ENCODE measurements at places on chromosomes 4 and X. TPM values are rescaled to one million over a fixed set of nuclear protein-coding genes. Genes with fewer than 3 reads are reported as not detected.
A peak's percentile ranks its signal among the peaks of the same experiment; 100 is the strongest.

DNA sequence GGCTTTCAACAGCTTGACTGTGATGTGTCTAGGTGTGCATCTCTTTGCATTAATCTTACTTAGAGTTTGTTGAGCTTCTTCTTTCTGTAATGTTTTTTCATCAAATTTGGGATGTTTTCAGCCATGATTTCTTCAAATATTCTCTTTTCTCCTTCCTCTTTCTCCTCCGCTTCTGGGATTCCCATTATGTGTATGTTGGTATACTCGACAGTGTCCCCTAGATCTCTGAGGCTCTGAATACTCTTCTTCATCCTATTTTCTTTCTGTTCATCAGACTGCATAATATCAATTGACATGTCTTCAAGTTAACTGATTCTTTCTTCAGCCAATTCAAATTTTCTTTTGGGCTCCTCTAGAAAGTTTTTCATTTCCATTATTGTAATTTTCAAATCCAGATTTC, 25.9 kb downstream of the STPG2 start:
- DNase-seq = no peak

Gene CENPI
- total RNA-seq = 0.16 TPM

Gene NR0B1
- not detected for total RNA-seq

DNA sequence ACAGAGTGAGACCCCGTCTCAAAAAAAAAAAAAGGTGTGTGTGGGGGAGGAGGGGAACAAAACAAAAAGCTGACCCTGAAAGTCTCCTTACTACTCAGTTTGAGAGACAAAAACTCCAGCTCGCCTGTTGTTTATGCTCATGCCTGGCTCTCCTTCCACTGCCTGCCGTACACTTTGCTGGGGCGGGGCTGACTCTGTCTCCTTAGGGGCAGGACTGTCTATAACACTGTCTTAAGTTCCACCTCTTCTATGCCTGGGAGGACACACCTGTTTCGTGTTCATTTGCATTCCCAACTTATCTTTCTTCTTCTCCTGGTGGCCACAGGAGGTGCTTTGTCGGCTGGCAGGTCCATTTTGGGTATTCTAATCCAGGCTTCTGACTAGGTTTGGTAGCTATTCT, 81.4 kb downstream of the MTNR1A start:
- DNase-seq = no peak

DNA sequence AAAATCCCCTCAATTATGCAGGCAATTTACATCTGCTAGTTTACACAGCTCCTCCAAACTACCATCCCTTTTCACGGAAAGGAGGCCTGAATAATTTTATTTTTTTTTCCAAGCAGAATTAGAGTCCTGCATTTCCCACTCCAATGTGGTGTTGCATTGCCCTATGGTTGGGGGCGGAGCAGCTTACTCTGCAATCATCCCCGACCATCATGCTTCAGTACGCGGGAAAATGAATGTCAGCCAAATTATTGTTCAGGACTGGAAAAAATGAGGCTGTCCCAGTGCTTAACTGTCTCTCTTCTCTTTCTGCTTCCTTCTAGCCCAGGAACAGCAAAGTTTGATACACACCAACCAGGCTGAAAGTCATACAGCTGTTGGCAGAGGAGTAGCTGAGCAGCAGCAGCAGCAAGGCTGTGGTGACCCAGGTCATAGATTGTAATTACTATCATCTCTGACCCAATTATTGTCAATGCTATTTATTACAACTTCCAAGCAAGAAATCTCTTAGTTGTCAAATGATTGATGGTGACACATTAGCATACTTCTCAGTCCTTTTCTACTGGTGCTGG, 28.3 kb downstream of the MMRN1 start:
- no peak for DNase-seq

GRCh38 chr4:158016511-158016910, 156.3 kb downstream of the GASK1B start:
- no peak for DNase-seq

- DNase-seq = no peak
Measured at GRCh38 chr4:77006753-77007353, 57.3 kb downstream of the SEPTIN11 start.

Gene PCDH7
- total RNA-seq = 16.8 TPM

GRCh38 chr4:53705151-53705764, 114.0 kb upstream of the LNX1 start:
- no peak for DNase-seq

Gene CSAG2
- not detected for total RNA-seq

Gene CFI
- total RNA-seq = 12.6 TPM

Gene CYTL1
- total RNA-seq = not detected

DNA sequence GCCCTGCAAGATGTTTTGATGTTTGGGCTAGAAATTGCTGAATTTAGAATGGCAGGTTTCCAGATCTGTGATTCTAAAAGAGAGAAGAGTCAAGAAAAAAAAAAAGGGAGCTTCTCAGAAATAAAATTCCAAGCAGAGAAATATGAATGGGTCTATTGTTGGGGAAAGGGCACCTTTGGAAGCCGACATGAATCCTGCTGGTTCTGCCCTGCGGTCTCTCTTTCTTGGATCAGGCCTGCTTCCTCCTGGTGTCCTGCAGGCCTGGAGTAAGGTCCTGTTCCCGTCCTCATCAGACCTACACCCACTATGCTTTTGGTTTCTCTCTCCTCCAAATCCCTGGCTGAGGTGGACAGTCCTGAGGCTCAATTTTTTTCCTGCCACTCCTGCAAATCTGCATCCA, 109.8 kb upstream of the TRIM2 start:
- DNase-seq = no peak

Gene RAB39B
- total RNA-seq = 0.63 TPM

Gene TREX2
- not detected for total RNA-seq

DNA sequence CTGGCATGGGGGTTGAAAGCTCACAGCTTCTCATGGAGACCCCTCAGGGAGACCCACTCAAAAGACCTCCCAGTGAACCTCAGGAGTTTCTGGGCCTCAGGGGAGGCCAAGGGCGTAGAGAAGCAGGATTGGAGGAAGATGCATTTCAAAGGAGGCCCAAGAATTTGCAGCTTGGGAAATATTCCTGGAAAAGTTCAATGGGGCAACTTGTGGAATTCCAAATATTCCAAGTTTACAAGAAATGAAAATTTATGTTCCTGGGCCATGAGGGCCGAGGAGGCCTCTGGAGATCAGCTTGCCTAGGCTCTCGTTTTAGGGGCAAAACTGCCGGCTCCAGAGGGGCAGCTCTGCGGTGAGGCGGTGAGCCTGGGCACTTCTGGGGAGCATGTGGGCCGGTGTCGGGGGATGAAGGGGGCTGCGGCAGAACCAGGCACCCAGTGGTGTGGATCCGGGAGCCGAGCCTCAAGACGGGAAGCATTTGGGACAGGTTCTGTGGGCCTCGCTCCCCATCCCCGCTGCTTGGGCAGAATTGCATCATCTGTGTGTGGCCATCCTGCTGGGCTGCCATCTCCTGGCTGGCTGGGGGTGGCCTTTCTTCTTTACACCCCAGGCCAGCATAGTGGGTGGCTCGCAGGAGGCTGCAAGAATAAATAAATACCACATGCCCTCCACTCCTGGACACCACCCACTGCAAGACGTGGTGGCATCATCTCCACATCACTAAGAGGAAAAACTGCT, 54.6 kb upstream of the GPR78 start:
- DNase-seq = no peak

Gene NOX1
- not detected for total RNA-seq

GRCh38 chrX:154059231-154059630, 38.3 kb downstream of the MECP2 start:
- DNase-seq = no peak

- DNase-seq = no peak
Measured at GRCh38 chrX:74606799-74607198, 7.6 kb downstream of the RLIM start.

DNA sequence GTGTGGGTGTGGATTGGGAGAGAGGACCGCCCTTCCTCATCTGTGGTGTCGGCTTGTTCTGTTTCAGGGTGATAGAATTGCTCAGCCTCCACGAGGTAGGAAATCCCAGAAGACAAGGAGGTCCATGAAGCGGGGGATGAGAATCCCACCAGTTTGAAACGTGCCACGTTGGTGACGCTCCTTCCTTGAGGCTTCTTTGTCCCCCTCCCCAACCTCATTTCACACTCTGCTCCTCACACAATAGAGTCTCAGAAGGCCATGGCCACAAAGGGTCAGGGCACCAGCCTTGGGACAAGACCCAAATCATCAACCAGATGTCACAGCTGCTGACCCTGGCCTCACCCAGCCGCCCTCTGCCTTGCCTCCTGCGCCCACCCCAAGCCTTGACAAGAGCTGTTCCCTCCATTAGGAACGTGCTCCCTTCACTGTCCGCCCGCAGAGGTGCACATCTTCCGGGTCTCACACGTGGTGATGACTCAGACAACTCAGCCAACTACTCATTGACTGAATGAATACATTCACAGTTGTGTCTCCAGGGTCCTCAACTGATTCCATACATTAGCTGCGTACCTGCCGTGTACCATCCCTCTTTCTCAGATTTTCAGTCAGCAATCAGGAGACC, 18.3 kb downstream of the BLOC1S4 start:
- no peak for DNase-seq

DNA sequence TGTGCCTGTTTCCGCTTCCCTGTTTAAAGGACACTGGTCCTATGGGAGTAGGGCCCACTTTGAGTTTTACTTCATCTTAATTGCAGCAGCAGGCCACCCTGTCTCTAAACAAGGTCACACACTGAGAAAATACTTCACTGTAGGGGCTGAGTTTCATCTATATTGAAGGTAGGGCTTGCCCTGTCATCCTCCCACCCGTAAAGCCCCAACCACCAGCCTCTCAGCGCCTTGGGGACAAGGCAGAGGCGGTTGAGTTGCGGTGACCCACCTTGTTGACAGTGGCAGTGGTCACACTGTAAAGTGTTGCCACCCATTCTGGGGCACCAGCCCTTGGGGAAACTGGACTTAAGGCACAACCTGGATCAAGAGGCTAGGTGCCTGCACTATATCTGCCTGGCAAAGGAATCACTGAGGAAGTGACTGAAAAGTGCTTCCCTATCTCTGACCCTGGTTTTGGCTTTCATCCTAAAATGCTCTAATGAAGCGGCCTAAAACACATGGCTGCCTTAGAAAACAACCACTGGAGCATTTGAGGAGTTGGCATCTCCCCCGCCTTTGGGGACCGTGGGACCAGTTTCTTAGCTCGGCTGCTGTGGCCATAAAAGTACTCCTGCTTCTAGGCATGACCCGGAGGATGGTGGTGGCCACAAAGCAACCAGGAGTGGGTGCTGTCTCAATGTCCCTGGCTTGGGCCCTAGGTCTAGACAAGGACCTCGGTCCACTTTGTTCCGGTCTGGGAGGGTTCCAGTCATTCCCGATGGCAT, 7.8 kb upstream of the WDR1 start:
- no peak for DNase-seq

Gene CPZ
- 0.90 TPM for total RNA-seq

DNA sequence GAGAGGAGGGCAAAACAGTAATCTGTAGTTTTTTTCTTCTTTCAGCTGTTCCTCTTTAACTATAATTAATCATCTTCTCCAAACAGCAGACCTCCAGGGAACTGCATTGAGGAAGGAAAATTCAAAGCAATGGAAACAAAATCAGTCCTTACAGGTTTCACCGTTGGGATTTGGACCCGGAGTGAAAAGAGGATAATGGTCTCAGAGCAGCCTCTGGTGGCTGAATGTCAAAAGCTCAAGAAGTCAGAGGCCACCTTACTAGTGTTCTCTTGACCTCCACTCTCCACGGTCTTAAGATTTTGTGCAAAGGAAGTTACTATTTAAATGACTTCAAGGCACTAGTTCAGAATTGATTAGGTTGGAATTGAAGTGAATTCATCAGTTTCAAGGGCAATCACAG, 16.0 kb upstream of the MID1 start:
- no peak for DNase-seq

GRCh38 chrX:63961964-63962363, 176.9 kb upstream of the ARHGEF9 start:
- no peak for DNase-seq

GRCh38 chrX:111868726-111869638, 7.0 kb upstream of the TRPC5OS start:
- DNase-seq = no peak

- DNase-seq = no peak
Measured at GRCh38 chr4:97646997-97647396, 496.3 kb downstream of the STPG2 start.

DNA sequence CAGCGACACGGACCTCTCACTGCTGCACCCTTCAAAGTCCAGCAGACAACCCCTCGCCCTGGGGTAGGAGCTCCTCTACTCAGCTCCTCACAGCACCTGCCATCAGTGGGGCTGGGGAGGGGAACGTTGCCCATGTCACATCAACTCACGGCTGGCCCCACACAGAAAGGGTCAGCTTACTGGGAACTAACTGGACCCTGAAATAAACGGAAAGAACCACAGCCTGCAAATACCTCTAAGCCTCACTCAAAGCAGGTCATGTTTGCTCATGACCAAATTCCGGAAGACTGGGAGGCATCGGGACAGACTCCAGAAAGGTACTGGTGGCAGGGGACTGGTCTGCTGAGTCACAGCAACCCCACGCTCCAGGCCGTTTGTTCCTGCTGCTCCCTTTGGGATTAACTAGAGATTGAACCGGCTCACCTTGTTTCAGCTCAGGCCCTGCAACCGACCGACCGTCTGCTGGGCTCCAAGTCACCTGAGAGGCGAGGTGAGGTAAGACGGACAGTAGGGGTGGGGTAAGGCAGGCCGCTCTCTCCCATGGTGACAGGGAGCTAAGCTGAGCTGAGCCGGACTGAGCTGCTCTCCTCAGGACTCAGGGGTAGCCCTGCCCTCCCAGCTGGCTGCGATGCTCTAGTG, 5.6 kb downstream of the G6PD start:
- no peak for DNase-seq

Gene SPANXN4
- total RNA-seq = not detected

Gene BRS3
- total RNA-seq = not detected

- DNase-seq = peak; percentile 71
Measured at GRCh38 chrX:10483191-10483831, 137.1 kb downstream of the MID1 start.

Gene LPAR4
- 0.39 TPM for total RNA-seq

GRCh38 chr4:158201876-158202275, 8.4 kb upstream of the TMEM144 start:
- DNase-seq = no peak

GRCh38 chr4:3571921-3572320, 39.7 kb upstream of the LRPAP1 start:
- no peak for DNase-seq

- DNase-seq = no peak
Measured at GRCh38 chr4:15729910-15730533, 27.2 kb downstream of the BST1 start.

Gene WDR45
- total RNA-seq = 78.3 TPM

Gene DOK7
- 68.9 TPM for total RNA-seq

GRCh38 chrX:1390621-1391369, 1.1 kb downstream of the SLC25A6 start:
- DNase-seq = peak; percentile 58

Gene HTR2C
- total RNA-seq = 0.12 TPM

GRCh38 chr4:4248029-4248884, at the start of gene TMEM128:
Gene TMEM128, minus strand, starts transcription at chr4:4248223. Its CDS starts 21 bp downstream, at chr4:4248202.
- peak; percentile 94 for DNase-seq

Measured in right atrium auricular region (tissue), 2 donors.